ENCODE measurements at places on chromosomes 4 and X. TPM values are rescaled to one million over a fixed set of nuclear protein-coding genes. Genes with fewer than 3 reads are reported as not detected.
A peak's percentile ranks its signal among the peaks of the same experiment; 100 is the strongest.

DNA sequence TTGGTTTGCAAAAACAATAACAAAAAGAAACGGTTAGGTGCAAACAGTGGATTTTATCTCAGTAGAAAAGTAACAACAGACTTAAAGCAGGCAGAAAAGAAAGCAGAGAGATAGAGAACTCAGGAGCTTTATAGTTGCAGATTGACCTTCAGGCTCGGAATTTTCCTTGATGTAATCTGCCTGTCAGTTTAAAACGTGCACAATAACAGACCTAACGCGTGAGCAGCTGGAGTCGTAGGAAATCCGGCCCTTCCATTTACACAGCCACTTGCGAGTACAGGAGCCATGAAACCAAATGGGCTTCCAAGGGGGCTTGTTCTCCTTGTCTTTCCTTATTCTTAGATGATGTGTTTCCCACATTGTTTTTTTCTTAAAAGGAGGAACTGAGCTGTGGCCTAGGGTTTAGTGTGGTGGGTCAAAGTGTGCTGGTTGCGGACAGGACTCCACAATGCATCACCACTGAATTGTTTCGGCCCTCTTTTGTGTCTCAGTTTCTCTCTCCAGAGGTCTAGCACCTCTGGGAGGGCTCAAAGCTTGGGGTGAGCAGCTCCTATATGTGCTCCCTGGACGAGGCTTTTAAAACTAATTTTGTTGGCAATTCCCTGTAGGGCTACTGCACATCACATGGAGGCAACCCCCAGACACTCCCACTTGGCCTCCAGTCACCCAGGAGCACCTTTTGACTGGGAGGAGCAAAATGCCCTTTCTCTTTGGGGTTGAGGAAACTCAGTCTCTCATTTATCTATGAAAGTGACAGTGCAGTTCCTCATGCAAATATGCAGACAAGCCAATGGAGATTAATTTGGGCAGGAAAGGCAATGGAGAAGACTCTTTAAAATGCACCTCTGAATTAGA is 13.9 kb upstream of the MPP1 start:
- no peaks in the 10 kb centered on the region for H3K27me3 ChIP-seq
- no peaks in the 10 kb centered on the region for H3K4me1 ChIP-seq
- H3K4me3 ChIP-seq = no peak overlapping the region
- no peak for DNase-seq

- DNase-seq = no peak
- no peak overlapping the region for H3K4me3 ChIP-seq
- H3K27ac ChIP-seq = no peak overlapping the region
- H3K27me3 ChIP-seq = peaks cover 91% of the 10 kb centered on the region
- no peaks in the 10 kb centered on the region for H3K4me1 ChIP-seq
Measured at GRCh38 chrX:20409991-20410390, 143.3 kb upstream of the RPS6KA3 start.

DNA sequence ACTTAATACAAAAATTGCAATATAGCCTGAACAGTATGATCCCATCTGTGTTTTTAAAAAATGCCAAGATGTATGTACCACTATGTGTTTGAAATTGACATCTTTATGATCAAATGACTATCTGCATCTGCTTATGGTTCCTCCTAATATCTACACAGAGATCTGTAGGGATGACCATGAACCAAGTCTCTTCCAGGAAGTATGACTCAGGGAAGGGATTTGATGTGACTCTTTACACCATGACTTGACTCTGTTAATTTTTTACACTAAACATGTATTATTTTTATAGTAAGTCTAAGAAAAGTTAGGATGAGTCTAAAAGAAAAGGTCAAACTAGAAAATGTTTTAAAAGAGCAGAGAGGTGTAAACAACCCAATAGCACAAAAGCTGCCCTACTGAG is 164.0 kb downstream of the SH3KBP1 start:
- H3K27me3 ChIP-seq = no peaks in the 10 kb centered on the region
- no peak overlapping the region for H3K4me3 ChIP-seq
- H3K36me3 ChIP-seq = no peaks in the 10 kb centered on the region
- H3K27ac ChIP-seq = no peak overlapping the region
- no peaks in the 10 kb centered on the region for H3K4me1 ChIP-seq

DNA sequence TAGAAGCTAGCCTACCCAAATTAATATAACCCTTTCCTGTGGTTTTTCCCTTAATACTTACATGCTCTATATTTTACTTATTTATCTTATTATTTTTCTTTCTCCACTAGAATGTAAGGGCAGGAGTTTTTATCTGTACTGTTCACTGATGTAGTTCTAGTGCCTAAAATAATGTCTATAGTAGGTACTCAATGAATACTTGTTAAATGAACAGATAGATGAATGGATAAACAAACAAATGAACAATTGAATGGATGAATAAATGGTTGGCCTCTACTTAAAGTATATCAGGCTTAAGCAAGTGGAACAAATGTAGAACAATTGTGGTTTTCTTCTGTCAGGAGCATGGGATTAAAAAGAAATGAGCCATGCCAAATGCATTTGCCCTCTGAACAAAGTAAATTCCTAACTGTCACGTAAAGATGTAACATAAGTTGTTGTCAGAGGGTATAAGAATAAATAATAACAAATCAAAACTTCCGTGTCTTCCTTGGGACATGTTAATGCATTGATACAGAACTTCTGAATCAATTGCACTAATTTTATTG is 54.1 kb downstream of the SYTL5 start:
- no peak overlapping the region for H3K27ac ChIP-seq
- H3K36me3 ChIP-seq = no peaks in the 10 kb centered on the region
- H3K27me3 ChIP-seq = no peaks in the 10 kb centered on the region
- no peak for DNase-seq

DNA sequence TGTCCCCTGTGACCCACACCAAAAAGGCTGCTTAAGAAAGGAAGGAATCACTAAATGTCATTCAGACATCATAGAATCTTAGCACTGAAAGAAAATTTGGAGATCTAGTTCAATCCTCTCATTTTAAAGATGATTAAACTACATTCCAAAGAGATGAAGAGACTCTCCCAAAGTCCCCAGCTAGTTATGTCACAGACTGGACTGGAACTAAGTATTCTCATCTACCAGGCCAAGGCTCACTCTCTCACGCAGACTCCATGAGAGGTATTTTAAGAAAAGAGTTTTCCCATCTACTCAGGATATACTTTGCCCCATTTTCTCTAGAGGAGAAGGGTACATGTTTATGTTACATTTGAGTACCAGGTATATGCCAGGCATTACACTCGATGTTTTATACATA is 6.9 kb downstream of the FABP2 start:
- no peaks in the 10 kb centered on the region for H3K4me1 ChIP-seq
- no peak for DNase-seq
- H3K27ac ChIP-seq = no peak overlapping the region

GRCh38 chr4:3484057-3484973 is 21.2 kb downstream of the DOK7 start:
- no peak for DNase-seq
- no peak overlapping the region for H3K27ac ChIP-seq
- peaks cover 10% of the 10 kb centered on the region for H3K27me3 ChIP-seq
- H3K4me1 ChIP-seq = no peaks in the 10 kb centered on the region

- no peaks in the 10 kb centered on the region for H3K36me3 ChIP-seq
- no peaks in the 10 kb centered on the region for H3K27me3 ChIP-seq
- H3K4me3 ChIP-seq = no peak overlapping the region
- H3K27ac ChIP-seq = no peak overlapping the region
Measured at GRCh38 chrX:153770601-153771414, 6.8 kb downstream of the PLXNB3 start.

DNA sequence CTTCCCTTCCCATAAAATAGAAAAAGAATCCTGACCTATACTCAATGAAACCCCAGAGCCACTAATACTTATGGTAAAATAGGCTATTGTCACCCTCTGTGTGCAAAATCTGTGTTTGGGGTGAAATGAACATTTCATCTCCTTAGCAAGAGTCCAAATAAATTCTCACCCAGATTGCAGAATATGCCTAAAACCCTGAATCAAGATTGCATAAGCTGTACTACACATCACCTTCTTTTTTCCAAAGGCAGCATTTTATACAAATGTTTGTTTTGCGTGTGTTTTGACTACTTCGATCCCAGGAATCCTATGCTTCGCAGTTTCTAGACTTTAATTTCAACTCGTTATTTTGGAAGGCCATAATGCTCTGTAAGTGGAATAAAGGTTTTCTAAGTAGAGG is 12.2 kb upstream of the HADH start:
- no peak overlapping the region for H3K4me3 ChIP-seq
- H3K27me3 ChIP-seq = no peaks in the 10 kb centered on the region
- no peak overlapping the region for H3K27ac ChIP-seq
- no peaks in the 10 kb centered on the region for H3K4me1 ChIP-seq
- DNase-seq = no peak

- H3K4me3 ChIP-seq = no peak overlapping the region
- H3K27ac ChIP-seq = no peak overlapping the region
- H3K4me1 ChIP-seq = no peaks in the 10 kb centered on the region
Measured at GRCh38 chrX:69050051-69050765, 115.0 kb downstream of the PJA1 start.

- no peak for DNase-seq
- no peaks in the 10 kb centered on the region for H3K27me3 ChIP-seq
- no peaks in the 10 kb centered on the region for H3K36me3 ChIP-seq
- no peak overlapping the region for H3K4me3 ChIP-seq
- H3K4me1 ChIP-seq = no peaks in the 10 kb centered on the region
Measured at GRCh38 chr4:102355748-102356147, 10.5 kb upstream of the SLC39A8 start.

GRCh38 chr4:40475609-40476008 is 140.5 kb downstream of the CHRNA9 start:
- H3K4me3 ChIP-seq = no peak overlapping the region
- DNase-seq = no peak
- no peaks in the 10 kb centered on the region for H3K36me3 ChIP-seq
- no peak overlapping the region for H3K27ac ChIP-seq

GRCh38 chr4:153948041-153948440 is 159.2 kb upstream of the SFRP2 start:
- H3K27me3 ChIP-seq = no peaks in the 10 kb centered on the region
- DNase-seq = no peak
- no peaks in the 10 kb centered on the region for H3K36me3 ChIP-seq
- no peak overlapping the region for H3K27ac ChIP-seq
- H3K4me1 ChIP-seq = no peaks in the 10 kb centered on the region
- H3K4me3 ChIP-seq = no peak overlapping the region

- H3K27me3 ChIP-seq = no peaks in the 10 kb centered on the region
- DNase-seq = no peak
- no peak overlapping the region for H3K27ac ChIP-seq
- no peak overlapping the region for H3K4me3 ChIP-seq
Measured at GRCh38 chr4:15526924-15527592, 57.4 kb downstream of the CC2D2A start.

DNA sequence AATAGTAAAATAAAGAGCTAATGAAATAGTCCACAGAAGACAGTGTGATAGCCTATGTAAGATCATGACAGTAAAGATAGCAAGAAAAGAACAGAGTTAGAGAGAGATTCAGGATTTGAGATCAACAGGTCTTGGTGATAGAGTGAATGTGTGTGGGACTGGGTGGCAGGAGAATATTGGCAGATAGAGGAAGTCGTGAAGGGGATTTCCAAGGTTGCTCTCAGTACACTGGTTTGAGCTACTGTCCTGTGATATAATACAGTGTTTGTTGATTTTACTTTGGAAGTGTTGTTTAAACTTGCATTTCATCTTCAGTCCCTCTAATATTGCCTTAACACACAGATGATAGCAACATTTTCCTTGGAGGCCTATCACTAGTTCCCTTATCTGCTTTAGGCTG is 44.1 kb downstream of the DTHD1 start:
- H3K4me3 ChIP-seq = no peak overlapping the region
- H3K27me3 ChIP-seq = no peaks in the 10 kb centered on the region
- no peaks in the 10 kb centered on the region for H3K4me1 ChIP-seq
- H3K36me3 ChIP-seq = no peaks in the 10 kb centered on the region
- H3K27ac ChIP-seq = no peak overlapping the region

GRCh38 chrX:74431797-74432196 is 10.5 kb downstream of the SLC16A2 start:
- DNase-seq = no peak
- peak overlapping the region; percentile 82 for H3K27ac ChIP-seq
- no peaks in the 10 kb centered on the region for H3K36me3 ChIP-seq
- H3K4me1 ChIP-seq = no peaks in the 10 kb centered on the region
- no peak overlapping the region for H3K4me3 ChIP-seq

DNA sequence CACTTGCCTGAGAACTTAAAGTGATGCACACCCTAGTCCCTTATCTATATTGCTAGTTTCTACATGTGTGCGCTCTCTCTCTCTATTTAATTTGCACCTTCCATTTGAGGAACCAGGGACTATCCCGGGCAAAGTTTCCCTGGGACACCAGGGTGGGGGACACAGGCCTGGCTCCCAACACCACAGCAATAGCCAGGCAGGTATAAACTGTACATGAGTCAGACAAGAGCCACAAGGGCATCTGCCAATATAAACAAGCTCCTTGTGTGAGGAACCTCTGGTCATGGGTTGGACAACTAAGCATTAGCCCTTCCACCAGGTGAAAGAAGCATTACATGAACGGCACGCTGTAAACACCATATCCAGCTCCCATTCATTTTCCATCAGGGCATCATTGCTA is 455.5 kb downstream of the STIM2 start:
- no peaks in the 10 kb centered on the region for H3K27me3 ChIP-seq
- no peaks in the 10 kb centered on the region for H3K4me1 ChIP-seq
- DNase-seq = no peak
- no peak overlapping the region for H3K27ac ChIP-seq

GRCh38 chrX:106706466-106706865 is 20.0 kb upstream of the RNF128 start:
- H3K4me1 ChIP-seq = no peaks in the 10 kb centered on the region
- H3K36me3 ChIP-seq = no peaks in the 10 kb centered on the region
- no peak overlapping the region for H3K4me3 ChIP-seq
- no peak overlapping the region for H3K27ac ChIP-seq

GRCh38 chr4:75496406-75496805 is 17.8 kb downstream of the RCHY1 start:
- DNase-seq = no peak
- H3K36me3 ChIP-seq = peaks cover 60% of the 10 kb centered on the region
- H3K27ac ChIP-seq = no peak overlapping the region
- no peaks in the 10 kb centered on the region for H3K4me1 ChIP-seq
- H3K27me3 ChIP-seq = no peaks in the 10 kb centered on the region
- no peak overlapping the region for H3K4me3 ChIP-seq

GRCh38 chrX:109795682-109796081 is 62.6 kb upstream of the ACSL4 start:
- no peak overlapping the region for H3K27ac ChIP-seq
- DNase-seq = no peak
- no peak overlapping the region for H3K4me3 ChIP-seq
- H3K27me3 ChIP-seq = no peaks in the 10 kb centered on the region
- H3K4me1 ChIP-seq = no peaks in the 10 kb centered on the region

GRCh38 chr4:176735300-176735699 is 57.4 kb downstream of the VEGFC start:
- H3K27me3 ChIP-seq = no peaks in the 10 kb centered on the region
- no peak overlapping the region for H3K4me3 ChIP-seq
- DNase-seq = no peak
- H3K4me1 ChIP-seq = no peaks in the 10 kb centered on the region
- H3K36me3 ChIP-seq = no peaks in the 10 kb centered on the region

- H3K4me3 ChIP-seq = no peak overlapping the region
- H3K4me1 ChIP-seq = no peaks in the 10 kb centered on the region
- no peak for DNase-seq
- H3K27me3 ChIP-seq = no peaks in the 10 kb centered on the region
- no peak overlapping the region for H3K27ac ChIP-seq
- no peaks in the 10 kb centered on the region for H3K36me3 ChIP-seq
Measured at GRCh38 chr4:19693936-19694570, 557.7 kb upstream of the SLIT2 start.

Gene NXF2
- total RNA-seq = 0.75 TPM

Gene SRPK3
- total RNA-seq = not detected

Gene TRMT44
- 40.8 TPM for total RNA-seq

Gene BCOR
- 39.9 TPM for total RNA-seq

Gene ARSJ
- 0.77 TPM for total RNA-seq

Gene BBS7
- total RNA-seq = 26.7 TPM

Gene CXCR3
- total RNA-seq = not detected

Gene CT45A3
- total RNA-seq = not detected

All from endodermal cell (in vitro differentiated cells).